ENCODE measurements at places on chromosomes 7 and 10. TPM values are rescaled to one million over a fixed set of nuclear protein-coding genes. Genes with fewer than 3 reads are reported as not detected.

DNA sequence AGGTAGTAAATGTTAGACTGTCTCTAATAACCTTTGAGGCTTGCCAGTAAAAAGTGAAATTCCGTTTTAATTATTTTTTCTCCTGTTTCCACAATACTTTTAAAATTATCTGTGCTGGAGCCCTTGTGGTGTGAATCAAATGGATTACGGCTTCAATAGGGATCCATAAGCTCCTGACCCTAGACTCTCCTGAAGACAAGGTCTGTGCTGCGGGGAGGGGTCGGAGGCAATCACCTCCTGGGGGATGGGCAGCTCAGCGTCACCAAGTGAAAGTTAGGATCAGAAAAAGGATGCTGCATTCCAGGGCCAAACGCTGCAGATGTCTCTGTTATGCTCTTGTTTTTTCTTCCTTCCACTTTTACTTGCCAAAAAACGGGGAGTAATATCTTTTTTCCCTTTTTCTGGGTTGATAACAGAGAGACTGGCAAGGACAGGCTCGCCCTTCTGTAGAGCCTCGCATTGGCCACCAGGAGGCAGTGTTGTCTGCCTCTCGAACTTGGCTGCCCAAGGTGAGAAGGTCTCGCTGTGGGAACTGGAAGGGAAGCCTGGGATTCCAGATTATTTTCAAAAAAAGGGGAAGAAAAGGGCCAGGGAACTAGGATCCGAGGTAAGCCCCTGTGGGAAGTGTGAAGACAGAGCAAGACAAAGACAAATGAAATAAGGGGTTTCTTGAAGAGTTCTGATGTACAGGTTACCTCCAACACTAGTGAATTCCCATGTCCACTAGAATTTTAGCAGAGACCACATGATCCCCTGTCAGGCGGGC, 621.9 kb downstream of the ACTR3B start:
- H3K36me3 ChIP-seq: no peaks in the 10 kb centered on the region
- peak overlapping the region; percentile 2 for H3K27ac ChIP-seq
- no peak for DNase-seq

DNA sequence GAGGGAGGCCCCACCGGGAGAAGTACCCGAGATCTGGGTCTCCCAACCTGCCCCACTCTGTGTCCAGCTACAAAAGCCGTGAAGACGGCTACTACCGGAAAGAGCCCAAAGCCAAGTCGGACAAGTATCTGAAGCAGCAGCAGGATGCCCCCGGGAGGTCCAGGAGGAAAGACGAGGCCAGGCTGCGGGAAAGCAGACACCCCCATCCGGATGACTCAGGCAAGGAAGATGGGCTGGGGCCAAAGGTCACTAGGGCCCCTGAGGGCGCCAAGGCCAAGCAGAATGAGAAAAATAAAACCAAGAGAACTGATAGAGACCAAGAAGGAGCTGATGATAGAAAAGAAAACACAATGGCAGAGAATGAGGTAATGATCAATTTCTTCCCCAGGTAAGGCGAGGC, 59.1 kb upstream of the PDCD4 start:
- H3K4me3 ChIP-seq: no peak overlapping the region
- no peaks in the 10 kb centered on the region for H3K27me3 ChIP-seq
- no peaks in the 10 kb centered on the region for H3K36me3 ChIP-seq
- no peak overlapping the region for H3K27ac ChIP-seq

DNA sequence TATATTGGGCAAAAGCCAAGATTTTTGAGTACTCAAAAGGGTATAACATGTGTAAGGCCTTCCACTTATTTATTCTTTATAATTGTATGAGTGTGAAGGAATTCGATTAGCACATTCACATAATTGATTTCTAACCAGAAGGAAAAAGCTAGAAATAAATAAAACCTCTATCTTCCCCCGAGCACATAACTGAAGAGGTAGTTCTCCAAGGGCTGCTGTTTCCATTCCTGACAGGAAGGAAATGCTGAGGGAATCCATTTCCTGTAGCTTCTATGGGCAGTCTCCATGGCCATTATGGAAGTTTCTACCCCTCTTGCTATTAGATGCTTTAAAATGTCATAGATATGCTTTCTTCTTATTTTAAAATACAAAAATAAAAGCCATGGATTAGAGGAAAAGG, 70.5 kb upstream of the ABCB5 start:
- no peak for DNase-seq
- no peaks in the 10 kb centered on the region for H3K27me3 ChIP-seq
- no peaks in the 10 kb centered on the region for H3K36me3 ChIP-seq
- H3K4me3 ChIP-seq: no peak overlapping the region
- H3K27ac ChIP-seq: no peak overlapping the region

GRCh38 chr10:27242951-27243551, 2.5 kb upstream of the ACBD5 start:
- peak overlapping the region; percentile 94 for H3K27ac ChIP-seq
- DNase-seq: peak; percentile 71
- peaks cover 7% of the 10 kb centered on the region for H3K4me1 ChIP-seq
- H3K36me3 ChIP-seq: peaks cover 15% of the 10 kb centered on the region
- peak overlapping the region; percentile 86 for H3K4me3 ChIP-seq

DNA sequence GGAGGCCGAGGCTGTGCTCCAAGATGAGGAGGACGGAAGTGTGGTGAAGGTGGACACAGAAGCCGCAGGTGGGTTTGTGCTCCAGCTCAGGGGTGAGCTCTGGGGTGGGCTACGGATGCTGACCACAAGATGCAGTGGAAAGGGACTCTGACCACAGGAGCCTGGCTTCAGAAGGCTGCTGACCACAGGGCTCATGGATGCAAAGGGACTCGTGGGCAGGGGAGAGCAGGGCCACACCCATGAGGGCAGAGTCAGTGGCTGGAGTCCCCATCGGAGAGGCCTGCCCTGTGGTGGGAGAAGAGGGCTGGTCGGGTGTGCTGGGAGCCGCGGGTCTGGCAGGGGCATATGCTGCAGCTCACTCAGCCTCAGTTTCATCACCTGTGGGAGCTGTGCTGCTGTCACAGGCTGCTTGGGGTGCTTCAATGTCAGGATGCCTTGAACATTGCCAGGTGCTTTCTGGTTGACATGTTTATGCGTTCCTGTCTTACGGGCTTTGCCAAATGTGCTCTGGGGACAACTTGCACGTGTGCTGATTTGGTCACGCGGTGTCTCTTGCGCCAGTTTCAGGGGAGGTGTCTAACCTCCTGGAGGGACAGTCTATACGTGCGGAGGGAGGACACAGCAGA, 13.7 kb downstream of the SCART1 start:
- H3K4me1 ChIP-seq: no peaks in the 10 kb centered on the region
- DNase-seq: no peak
- H3K27ac ChIP-seq: no peak overlapping the region
- H3K27me3 ChIP-seq: no peaks in the 10 kb centered on the region

DNA sequence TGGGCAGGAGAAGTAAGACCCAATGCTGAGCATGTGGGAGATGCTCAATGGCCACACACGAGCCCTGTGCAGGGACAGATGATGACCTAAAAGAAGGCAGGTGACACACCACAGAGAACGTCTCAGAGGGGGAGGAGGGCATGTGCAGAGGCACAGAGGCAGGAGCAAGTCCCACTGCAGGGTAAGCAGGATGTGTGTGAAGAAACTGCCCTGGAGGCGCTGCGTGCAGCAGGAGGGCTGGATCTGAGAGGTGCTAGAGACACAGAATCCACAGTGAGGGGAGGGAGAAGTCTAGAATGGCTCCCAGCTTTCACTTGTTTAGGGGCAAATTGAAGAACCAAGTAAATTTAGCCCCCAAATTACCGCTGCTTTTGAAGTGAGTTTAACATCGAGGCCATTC, 14.9 kb downstream of the DYDC2 start:
- no peak overlapping the region for H3K27ac ChIP-seq
- H3K27me3 ChIP-seq: peaks cover 3% of the 10 kb centered on the region
- H3K4me1 ChIP-seq: no peaks in the 10 kb centered on the region

DNA sequence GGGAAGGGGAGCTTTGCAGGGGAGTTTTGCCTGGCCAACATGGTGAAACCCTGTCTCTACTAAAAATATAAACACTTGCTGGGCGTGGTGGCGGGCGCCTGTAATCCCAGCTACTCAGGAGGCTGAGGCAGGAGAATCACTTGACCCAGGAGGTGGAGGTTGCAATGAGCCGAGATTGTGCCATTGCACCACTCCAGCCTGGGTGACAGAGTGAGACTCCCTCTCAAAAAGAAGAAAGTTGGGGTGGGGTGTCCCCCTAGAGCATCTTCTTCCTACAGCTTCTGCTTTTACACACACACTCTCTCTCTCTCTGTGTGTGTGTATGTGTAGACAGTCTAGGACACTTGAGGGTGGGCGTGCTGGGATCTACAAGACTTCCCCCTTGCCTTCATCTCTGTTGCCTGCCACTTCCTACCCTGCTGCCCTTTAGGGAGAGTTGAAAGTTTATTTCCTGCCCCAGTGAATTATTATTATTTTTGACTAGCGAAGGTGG, 21.7 kb downstream of the PLAU start:
- H3K27me3 ChIP-seq: no peaks in the 10 kb centered on the region
- H3K4me3 ChIP-seq: peak overlapping the region; percentile 4
- DNase-seq: no peak

GRCh38 chr10:24556126-24556749, 167.4 kb downstream of the ARHGAP21 start:
- H3K27ac ChIP-seq: peak overlapping the region; percentile 24
- H3K27me3 ChIP-seq: no peaks in the 10 kb centered on the region
- DNase-seq: no peak
- H3K4me1 ChIP-seq: peaks cover 6% of the 10 kb centered on the region
- peaks cover 4% of the 10 kb centered on the region for H3K36me3 ChIP-seq
- no peak overlapping the region for H3K4me3 ChIP-seq

DNA sequence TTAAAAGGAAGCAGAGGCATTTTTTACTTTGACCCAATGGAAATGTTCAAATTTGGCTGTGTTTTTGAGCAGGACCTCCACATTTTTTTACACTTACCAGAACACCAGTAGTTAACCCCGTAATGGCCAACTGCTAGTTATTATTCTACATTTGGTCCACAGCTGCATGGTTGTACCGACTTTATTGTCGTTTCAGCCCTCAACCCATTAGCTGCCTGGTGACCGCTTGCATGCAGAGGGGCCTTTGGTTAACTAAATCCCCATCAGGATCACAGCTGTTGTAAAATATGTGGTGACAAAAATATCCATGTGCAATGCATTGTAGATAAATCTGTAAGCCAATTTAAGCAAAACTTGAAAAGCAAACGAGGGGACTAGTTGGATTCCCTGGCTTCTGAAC, 342.2 kb upstream of the MEOX2 start:
- no peaks in the 10 kb centered on the region for H3K4me1 ChIP-seq
- no peak overlapping the region for H3K4me3 ChIP-seq
- no peak overlapping the region for H3K27ac ChIP-seq

GRCh38 chr7:590731-591551, 71.3 kb upstream of the PDGFA start:
- H3K4me1 ChIP-seq: no peaks in the 10 kb centered on the region
- H3K27me3 ChIP-seq: no peaks in the 10 kb centered on the region
- H3K36me3 ChIP-seq: peaks cover 19% of the 10 kb centered on the region
- DNase-seq: no peak
- H3K4me3 ChIP-seq: no peak overlapping the region

Gene LRRN3
- not detected for total RNA-seq

Gene BTBD16
- not detected for total RNA-seq

Gene SPACDR
- total RNA-seq: 0.49 TPM

Gene OPN1SW
- total RNA-seq: not detected

Gene RNF133
- 0.49 TPM for total RNA-seq

Gene DUSP5
- 61.0 TPM for total RNA-seq
